ENCODE measurements at places on chromosomes 5 and 9.

DNA sequence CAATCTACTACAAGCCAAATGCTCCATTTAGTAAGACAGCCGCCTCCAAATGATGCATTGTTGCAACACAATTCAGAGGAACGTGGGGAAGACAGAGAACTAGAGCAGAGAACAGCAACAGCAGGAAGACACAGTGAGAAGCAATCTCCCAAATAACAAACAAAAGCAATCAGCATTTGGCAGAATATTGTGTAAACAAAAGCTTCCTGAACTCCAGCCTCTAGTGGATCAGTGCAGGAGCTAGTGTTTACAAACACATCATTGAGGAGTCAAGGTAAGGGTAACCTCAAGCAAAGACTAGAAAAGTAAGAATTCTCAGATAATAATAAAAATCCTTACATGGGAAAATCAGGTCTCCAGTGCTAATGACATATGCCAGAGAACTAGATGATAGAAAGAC lies 20.6 kb downstream of the FST start:
- no peak for DNase-seq

- DNase-seq, result no peak
These were observed 51.6 kb downstream of the ENTREP1 start for GRCh38 chr9:69376651-69377050.

- DNase-seq, result no peak
These were observed 87.4 kb downstream of the APBA1 start for GRCh38 chr9:69584759-69585158.

- no peak for DNase-seq
These were observed 4.1 kb downstream of the CFAP95 start for GRCh38 chr9:69824499-69825252.

DNA sequence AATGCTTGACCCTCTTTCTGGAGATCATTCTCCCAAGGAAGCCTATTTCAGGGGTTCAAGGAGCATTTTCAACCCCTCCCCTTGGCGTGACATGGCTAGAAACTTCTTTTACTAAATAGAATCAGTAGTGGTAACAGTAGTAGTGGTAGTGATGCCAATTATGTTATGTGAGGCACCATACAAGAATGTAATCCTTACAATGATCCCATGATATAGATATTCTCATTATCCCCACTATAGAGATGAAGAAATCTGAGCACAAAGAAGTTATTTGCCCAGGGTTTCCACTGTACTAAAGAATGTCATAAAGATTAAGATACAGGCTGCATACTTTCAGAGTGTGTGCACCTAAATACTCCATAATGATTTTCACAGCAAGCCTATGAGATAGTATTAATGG lies 155.4 kb upstream of the CLINT1 start:
- no peak for DNase-seq

- no peak for DNase-seq
These were observed 444.6 kb upstream of the DAB2 start for GRCh38 chr5:39869396-39869795.

GRCh38 chr5:14153932-14154731 lies 11.0 kb downstream of the TRIO start:
- DNase-seq, result no peak

GRCh38 chr9:93059011-93059714 lies 662 bp downstream of the SUSD3 start:
- peak; percentile 48 for DNase-seq

Data from activated naive CD4-positive, alpha-beta T cell treated with anti-CD3 and anti-CD28 coated beads, Interleukin-2, amount 50 U/mL, for 16 hours (primary cell).